ENCODE measurements at places on chromosomes 4 and X.
A peak's percentile ranks its signal among the peaks of the same experiment; 100 is the strongest.

DNA sequence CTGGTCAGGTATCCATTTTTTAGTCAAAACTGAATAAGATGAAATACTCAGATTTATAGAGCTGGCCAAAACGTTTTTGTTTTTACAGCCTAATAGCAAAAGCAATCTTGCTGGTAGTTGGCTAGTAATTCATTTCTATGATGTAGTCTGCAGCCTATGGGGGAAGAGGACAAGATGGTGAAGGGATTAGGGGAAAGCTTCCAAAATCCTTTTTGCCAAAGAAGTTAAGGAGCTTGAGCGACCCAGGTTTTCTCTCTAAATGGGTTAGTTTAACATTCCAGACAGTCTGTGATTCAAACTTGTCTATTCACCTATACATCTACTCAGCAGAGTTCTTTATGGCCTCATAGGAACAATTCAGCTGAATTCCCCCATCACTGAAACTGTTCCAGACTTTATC lies 89.8 kb upstream of the SPRY1 start:
- DNase-seq, result no peak

DNA sequence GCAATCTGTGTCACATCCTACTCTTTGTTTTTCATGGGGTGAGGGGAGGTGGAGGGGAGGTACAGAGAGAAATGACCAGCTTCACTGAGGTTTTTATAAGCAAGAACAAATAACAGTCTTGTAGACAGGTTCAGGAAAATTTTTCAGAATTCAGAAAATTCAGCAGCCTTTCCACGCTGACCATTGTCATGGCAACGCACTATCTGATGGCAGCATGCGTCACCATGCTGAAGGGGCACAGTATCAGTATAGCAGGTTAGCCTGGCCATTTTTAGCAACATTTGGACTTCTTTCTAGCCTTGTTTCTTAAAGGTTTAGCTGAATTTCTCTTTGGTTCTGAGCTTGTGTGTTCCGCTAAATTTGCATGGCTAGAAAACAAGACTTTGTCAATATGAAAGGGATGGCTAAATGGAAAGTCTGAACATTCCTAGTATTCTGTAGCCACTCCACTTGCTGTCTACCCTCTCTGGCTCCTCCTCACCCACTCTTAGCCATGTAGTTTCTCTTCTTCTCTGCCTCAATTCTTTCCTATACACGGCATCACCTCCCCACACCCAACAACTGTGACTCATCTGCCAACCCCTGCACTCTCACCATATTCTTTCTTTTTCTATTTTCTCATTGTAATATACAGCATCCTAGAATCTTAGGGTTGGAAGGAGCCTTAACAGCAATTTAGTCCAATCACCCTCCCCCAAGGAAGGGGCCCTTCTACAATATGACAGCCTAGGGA lies 42.7 kb upstream of the CITED1 start:
- DNase-seq, result no peak

- no peak for DNase-seq
These were observed 37.2 kb upstream of the PPP2R2C start for GRCh38 chr4:6509587-6509986.

GRCh38 chrX:137545711-137546651 lies 19.9 kb upstream of the ZIC3 start:
- no peak for DNase-seq

- peak; percentile 11 for DNase-seq
These were observed 72.1 kb upstream of the ACSL1 start for GRCh38 chr4:184897895-184898294.

DNA sequence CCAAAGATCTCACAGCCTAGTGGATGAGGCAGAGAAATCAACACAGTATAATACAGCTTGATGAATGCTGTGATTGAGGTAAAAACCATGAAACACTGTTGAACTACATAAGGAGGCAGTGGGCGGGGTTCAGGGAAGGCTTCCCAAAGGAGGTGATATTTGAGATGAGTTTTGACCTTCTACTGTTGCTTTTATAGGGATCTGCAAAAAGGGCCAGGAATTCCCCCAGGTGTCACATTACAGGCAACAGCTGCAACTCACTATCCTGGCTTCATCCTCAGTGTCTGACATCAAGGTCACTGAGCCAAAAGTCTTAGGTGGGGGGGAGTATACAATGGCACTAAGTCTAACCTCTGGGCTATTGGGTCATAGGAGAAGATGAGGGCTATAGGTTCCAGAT lies 185.7 kb upstream of the NRK start:
- no peak for DNase-seq

GRCh38 chr4:87219632-87220093 lies 755 bp downstream of the KLHL8 start:
- peak; percentile 48 for DNase-seq

DNA sequence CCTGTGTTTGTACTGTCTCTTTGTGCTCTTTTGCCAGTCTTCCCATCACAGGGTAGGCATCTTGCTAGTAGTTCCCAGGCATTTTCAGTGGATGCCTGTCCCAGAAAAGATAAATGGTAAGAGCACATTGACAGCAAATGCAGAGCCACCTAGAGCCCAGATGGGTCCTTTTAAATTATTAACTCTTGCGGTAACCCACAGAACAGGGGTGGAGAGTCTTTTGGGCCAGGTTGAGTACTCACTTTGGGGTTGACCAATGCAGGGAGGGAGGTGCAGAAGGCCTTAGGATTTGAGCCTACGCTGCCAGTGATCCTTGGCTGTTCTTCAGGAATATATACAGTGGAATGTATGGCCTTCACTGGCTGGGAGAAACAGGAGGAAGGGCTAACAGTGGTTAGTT lies 173.8 kb downstream of the MSN start:
- no peak for DNase-seq

GRCh38 chrX:19513383-19513782 lies 1.9 kb downstream of the MAP3K15 start:
- DNase-seq, result no peak

- no peak for DNase-seq
These were observed 277.4 kb upstream of the GATB start for GRCh38 chr4:152038238-152038637.

DNA sequence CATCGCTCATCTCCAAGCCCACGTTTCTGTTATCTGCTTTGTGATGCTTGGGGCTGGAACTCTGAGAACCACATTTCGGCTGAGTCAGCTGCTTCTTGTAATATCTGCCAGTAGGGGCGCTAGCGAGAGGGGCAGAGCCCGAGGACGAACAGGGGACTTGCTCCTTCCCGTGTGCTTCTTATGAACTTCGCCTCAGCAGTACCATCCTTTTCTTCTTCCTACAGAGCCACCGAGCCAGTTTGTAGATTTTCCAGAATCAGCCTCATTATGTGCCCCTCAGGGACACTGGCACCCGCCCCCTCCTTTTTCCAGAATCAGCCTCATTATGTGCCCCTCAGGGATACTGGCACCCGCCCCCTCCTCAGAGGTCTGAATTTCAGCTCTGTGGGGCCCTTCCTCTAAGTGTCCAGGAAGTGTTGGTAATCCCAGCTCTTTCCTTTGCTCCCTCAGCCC lies 441.7 kb upstream of the RASGEF1B start:
- DNase-seq, result no peak

DNA sequence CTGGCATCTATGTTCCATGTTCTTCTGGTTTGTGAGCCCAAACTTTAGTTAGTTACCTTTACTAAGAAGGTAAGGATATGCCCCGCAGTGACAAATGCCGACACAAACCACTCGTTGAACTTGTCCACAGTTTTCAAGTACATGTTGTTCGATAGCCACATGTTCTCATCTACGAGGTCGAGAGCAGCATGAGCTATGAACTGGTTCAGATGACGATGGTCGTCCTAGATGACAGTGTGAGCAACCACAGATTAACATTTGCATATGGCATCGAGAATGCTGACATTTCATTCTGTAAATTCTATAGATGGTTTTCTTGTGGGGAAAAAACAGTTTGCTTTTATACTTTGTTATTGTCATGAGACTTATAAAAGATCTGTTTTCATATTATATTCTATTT lies 18.0 kb downstream of the TRAPPC2 start:
- DNase-seq, result no peak

GRCh38 chrX:137915466-137915865 lies 349.5 kb downstream of the ZIC3 start:
- no peak for DNase-seq

GRCh38 chr4:8282134-8282641 lies 12.6 kb downstream of the HTRA3 start:
- DNase-seq, result no peak

- no peak for DNase-seq
These were observed 2.2 kb upstream of the DCUN1D4 start for GRCh38 chr4:51840781-51841180.

GRCh38 chrX:1582686-1583437 lies 8.5 kb upstream of the AKAP17A start:
- DNase-seq, result no peak

- DNase-seq, result no peak
These were observed 1678.2 kb downstream of the ARAP2 start for GRCh38 chr4:34566091-34566490.

GRCh38 chr4:181819946-181820345 lies 423.3 kb upstream of the TENM3 start:
- DNase-seq, result no peak

GRCh38 chr4:60682901-60683300 lies 517.2 kb upstream of the ADGRL3 start:
- DNase-seq, result no peak

GRCh38 chrX:105701310-105702052 lies 120.9 kb upstream of the NRK start:
- DNase-seq, result no peak

GRCh38 chr4:76199664-76200211 lies 13.9 kb downstream of the SCARB2 start:
- peak; percentile 79 for DNase-seq

- peak; percentile 4 for DNase-seq
These were observed 172.1 kb downstream of the OPHN1 start for GRCh38 chrX:68261060-68261672.

- DNase-seq, result no peak
These were observed 13.8 kb downstream of the MGARP start for GRCh38 chr4:139266208-139266582.

DNA sequence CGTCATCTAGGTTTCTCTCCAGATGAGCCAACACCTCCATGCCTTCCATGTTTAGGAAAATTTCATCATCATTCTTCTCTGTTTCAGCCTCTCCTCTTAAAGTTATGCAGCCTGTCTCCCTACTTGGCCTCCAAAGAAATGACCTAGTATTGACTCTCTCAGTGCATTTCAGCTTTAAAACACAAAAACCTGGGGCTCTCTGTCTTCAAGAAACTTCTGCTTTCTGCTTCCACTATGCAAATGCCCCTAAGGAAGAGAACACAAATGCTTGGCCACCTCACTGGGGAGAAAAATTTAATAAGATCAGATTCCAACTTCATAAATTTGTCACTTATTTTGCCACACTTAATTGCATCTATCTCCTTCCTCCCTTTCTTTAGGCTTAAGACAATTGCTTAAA lies 93.3 kb downstream of the GPRIN3 start:
- DNase-seq, result no peak

DNA sequence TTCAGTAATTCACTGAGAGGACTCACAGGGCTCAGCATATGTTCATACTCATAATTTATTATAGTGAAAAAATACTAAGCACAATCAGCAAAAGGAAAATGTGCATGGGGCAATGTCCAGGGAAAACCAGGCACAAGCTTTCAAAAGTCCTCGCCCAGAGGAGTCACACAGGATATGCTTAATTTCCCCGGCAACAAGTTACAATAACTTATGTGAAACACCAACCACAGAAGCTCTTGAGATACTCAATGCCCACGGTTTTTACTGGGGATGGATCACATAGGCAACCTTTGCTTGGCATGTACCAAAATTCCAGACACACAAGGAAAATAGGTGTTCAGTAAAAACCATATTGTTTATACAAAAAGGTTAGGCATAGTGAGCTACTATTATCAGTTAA lies 38.5 kb upstream of the STPG2 start:
- no peak for DNase-seq

DNA sequence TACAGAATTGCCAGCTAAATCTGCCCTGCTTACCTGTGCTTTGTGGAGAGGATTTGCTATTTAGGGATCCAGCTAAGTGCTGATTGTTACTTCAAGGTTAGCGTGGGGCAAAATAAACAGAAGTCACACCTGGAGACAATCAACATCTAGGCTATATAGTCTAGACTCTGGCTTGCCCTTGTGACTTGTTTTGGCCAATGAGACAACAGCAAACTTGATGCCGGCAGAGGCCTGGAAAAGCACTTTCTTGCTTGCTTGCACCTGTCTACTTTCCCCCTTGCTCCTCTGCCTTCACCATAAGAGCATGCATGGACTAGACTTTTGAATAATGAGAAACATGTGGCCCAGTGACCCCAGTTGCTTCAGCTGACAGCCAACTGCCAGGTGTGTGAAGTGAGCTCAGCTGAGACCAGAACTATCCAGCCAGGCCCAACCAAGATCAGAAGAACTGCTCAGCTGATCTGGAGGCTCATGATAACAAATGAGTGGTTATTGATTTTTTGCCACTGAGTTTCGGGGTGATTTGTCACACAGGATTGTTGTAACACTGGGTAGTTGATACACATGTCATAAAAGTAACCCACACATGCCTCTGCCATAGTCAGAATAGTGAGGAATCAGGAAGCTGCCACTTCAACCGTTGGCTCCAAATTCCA lies 164.4 kb downstream of the RBMX2 start:
- no peak for DNase-seq

DNA sequence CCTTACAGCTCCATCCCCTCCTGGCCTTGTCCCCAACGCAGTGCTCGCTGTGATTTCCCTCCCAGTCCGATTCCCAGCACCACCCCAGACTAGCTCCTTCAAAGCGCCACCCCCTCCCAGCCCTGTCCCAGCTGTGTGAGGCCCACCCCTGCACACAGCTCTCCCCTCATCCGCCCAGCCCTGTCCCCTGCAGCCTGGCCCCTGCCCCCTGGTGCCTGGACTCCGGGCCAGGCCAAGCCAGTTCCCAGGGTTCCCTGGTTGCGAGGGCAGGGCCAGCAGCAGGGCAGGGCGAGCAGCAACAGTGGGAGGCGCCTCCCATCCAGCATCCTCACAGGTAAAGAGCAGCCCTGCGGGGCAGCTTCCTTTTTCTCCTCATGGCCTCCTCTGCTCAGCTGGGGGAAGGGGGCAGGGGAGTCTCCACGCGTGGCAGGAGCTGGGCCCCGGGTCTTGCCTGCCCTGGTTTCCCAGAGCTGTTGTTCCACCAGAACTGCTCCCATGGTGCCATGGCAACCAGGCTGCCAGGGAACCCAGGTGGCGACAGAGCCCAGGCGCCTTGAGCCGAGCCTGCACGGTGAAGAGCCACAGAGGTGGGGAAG lies 24.8 kb downstream of the IQSEC2 start:
- DNase-seq, result no peak

- DNase-seq, result no peak
These were observed 117.6 kb upstream of the RASGEF1B start for GRCh38 chr4:81589262-81589661.

DNA sequence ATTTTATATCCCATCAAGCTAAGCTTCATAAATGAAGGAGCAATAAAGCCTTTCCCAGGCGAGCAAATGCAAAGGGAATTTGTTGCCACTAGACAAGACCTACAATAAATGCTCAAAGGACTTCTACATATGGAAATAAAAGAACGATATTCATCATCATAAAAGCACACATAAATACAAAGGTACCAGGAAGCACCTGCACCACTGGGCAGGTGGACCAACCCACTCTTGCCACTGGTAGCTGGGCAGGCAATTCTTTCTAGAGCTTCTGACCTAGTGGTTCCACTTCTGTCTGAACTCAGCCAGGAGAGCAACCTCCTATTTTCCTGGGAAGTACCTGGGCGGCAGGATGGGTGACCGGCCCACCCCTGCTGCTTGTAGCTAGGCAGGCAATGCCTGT lies 237.2 kb upstream of the ITM2A start:
- DNase-seq, result no peak
